ENCODE measurements at places on chromosomes 12 and 14.

- DNase-seq = no peak
Measured at GRCh38 chr12:105454688-105455087, 124.2 kb downstream of the C12orf75 start.

- DNase-seq = no peak
Measured at GRCh38 chr12:51071663-51072062, 11.7 kb downstream of the CSRNP2 start.

DNA sequence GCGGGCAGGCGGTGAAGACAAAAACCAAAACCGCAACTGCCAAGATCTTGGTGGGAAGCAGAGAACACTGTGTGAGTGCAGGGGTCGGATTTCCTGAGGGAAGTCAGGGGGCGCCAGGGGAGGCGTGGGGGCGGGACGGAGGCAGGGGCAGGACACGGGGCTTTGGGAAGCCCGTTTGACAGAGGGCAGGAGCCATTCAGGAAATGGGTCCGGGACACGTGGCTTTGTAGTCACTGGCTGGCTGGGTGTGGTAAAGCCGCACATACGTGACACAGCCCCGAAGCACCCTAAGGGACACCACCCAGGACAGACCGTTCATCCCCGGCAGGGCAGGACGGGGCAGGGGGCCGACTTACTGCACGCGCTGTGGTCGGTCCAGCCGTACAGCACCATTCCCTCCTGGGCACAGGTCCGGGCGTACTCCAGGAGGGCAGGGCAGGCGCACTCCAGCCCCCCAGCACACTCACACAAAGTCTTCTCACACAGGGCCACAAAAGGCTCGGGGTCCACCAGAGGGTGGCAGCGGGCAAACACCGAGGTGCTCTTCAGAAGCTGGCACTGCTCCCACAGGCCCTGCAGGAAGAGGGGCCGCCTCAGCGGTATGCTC lies 49.4 kb downstream of the VWF start:
- no peak for DNase-seq

- DNase-seq = no peak
Measured at GRCh38 chr14:97975962-97976361, 1178.8 kb downstream of the VRK1 start.

- DNase-seq = no peak
Measured at GRCh38 chr14:96554315-96554910, 52.2 kb downstream of the PAPOLA start.

- DNase-seq = no peak
Measured at GRCh38 chr12:131473261-131473660, 237.6 kb upstream of the SFSWAP start.

- no peak for DNase-seq
Measured at GRCh38 chr14:82223276-82223675, 689.6 kb upstream of the SEL1L start.

- no peak for DNase-seq
Measured at GRCh38 chr14:32675433-32675832, 263.2 kb upstream of the NPAS3 start.

GRCh38 chr14:74085828-74086227 lies 1.1 kb downstream of the LIN52 start:
- no peak for DNase-seq

DNA sequence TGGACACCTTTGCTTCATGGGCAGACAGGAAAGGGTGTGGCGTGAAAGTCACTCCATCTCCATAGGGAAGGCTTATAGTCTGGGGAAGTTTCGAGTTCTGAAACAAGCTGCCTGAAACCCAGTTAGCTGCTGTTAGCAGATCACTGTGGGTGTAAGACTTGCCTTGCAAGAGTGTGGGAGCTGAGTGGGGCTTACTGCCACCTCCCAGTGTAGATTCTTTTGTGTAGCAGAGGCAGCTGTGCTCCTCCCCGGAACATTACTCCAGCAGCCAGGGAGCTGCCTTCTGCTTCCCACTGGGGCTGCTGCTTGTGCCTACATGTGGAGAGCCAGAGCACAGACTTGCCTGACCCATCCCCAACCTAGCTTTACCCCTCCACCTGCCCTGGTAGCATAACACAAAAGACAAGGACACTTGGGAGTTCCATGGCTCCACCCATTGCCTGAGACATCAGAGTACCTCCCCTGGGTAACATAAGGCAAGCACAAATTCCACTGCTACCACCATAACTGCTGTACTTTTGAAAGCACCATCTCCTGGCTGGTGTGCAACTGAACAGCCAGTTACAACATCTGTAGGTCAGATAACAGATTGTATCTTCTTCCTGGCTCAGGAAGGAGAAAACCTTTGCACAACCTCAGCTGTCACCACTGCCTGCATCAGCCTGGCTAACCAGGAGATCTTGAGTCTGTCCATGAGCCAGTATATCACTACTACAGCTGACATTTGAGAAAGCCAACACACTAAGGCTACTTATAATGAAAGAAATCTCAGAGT lies 69.5 kb downstream of the ADAMTS20 start:
- no peak for DNase-seq

GRCh38 chr14:100822532-100823296 lies 3.2 kb upstream of the MEG3 start:
- DNase-seq = no peak

- DNase-seq = no peak
Measured at GRCh38 chr12:124216966-124217365, 77.9 kb upstream of the RFLNA start.

GRCh38 chr12:85244561-85244960 lies 35.5 kb upstream of the ALX1 start:
- DNase-seq = no peak

DNA sequence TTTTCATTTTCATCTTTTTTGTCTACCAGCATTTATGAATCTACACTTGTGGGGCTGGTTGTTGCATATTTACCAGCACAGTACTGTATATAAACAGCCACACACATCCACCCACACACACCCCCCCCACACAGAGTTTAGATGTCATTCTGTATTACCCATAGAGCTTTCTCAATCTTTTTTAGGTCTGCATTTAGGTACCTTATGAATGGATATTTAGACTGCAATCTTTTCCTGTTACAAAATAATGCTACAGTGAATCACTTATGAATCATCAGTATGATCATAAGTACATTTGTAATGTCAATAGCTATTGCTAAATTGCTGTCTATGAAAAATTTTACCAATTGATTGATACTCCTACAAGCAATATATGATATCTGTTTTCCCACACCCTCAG lies 67.3 kb upstream of the STK38L start:
- DNase-seq = no peak

DNA sequence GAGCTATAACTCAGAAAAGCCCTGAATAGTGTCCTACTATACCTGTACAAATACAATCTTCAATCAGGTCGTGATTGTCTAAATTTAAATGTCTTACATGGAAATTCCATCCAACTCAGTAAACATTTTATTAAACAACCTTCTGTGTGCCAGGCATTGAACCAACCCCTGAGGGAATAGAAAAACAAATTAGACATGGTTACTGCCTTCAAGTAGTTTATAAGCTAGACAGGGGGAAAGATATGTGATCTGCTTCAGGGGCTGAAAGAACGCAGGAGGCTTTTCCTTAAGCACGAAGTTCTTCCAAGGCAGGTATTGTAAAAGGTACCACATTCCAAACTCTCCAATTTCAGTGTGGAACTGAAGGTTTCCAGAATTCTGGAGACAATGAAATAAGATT lies 39.7 kb upstream of the STAB2 start:
- no peak for DNase-seq

DNA sequence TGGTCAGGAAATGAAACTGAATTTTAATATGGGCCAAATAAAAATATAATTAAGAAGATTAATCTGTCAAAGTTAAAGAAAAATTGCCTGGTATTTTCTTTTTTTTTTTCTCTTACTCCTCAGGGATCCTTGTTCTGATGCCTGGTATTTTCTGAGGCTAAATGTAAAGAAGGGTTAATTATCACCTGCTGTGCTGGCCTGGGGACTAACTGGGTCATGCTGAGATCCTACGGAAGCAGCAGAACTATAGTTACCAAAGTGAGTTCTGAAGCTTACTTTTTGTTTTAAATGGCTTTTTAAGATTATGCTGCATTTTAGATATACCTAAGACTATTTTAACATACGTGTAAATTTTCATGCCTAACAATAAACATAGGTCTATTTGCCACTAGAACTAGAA lies 23.3 kb downstream of the ZC2HC1C start:
- DNase-seq = no peak

GRCh38 chr14:55450987-55451386 lies 10.6 kb upstream of the TBPL2 start:
- no peak for DNase-seq

GRCh38 chr14:35747379-35747778 lies 61.7 kb downstream of the RALGAPA1 start:
- no peak for DNase-seq

- no peak for DNase-seq
Measured at GRCh38 chr12:28800129-28800528, 348.9 kb upstream of the FAR2 start.

DNA sequence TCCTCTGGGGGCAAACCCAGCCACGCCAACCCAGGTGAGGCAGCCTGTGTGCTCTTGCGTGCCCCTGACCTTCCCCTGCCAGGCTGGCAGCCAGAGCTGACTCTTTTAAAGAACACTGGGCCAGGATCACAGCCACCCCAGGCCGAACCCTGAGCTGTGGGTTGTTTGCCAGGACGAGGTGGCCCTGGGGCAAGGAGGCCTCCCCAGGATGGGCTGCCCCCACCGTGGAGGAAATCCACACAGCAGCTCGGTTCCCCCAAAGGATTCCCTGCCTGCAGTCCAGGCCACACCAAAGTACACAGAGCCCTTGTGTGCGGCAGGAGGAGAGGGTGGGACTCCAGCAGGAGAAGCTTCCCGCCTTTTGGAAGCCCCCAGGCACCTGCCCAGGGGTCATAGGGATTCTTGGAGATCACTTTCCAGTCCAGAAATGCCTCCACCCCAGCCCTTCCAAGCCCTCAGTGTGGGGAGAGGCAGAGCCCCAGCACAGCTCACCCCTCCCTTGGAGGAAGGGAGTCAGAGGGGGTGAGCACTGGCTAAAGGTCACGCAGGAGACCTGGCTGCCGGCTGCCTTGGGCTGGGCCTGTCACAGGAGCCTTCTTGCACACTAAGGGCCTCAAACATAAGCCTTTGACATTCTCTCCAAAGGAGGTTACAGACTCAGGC lies 115.6 kb downstream of the CALM1 start:
- DNase-seq = no peak

GRCh38 chr12:48779869-48780268 lies 9.0 kb downstream of the ADCY6 start:
- no peak for DNase-seq

DNA sequence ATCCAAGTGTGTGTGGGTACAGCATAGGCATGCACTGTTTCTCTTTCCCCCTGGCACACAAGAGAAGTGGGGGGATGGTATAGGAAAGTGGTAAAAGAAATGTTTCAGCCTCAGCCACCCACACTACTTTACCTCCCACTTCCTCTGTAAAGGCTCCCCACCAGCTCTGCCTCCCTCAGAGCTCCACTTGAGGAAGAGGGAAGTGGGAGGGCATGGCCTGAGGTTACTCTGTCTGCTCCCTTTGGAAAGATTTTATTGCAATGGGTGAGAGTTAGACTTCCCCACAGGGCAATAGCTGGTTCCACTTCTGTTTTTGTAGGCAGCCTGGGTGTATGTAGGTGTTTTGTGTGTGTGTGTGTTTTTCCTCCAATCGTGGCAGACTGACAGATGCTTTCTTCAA lies 145.3 kb downstream of the SSPN start:
- no peak for DNase-seq

DNA sequence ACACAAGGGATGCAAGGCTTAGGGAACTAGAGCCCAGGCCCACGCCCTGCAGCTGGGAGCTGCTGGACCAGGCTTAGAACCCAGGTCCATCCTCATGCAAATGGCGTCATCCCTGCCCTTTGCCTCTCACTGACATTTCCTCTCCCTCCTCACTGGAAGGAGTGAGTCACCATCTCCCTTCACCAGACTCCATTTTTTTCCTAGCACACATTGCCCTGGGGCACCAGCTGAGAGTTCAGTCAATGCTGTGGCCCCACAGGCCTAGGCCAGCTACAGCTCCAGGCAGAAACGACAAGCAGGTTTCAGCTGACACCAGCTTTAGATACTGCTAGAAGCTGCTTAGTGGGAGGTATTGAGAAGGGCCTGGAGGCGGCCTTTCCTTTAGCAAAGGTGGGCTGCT lies 98.9 kb downstream of the RIMBP2 start:
- DNase-seq = no peak

GRCh38 chr14:56137453-56137807 lies 19.2 kb downstream of the PELI2 start:
- DNase-seq = no peak

- DNase-seq = no peak
Measured at GRCh38 chr14:98725191-98725590, 546.8 kb downstream of the BCL11B start.

DNA sequence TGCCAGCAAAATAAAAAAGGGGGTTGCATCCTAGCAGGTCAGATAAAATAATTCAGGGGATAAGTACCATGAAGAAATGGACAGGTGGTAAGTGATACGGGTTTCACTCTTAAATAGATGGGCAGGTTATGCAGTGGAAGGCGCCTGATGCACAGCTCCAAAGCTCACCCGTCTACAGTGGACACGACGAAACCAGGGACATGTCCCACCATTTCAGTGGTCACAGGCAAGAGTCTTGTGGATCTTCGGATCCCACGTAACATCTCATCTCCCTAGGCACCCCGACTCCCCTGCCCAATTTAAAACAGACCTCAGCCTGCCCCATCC lies 60.5 kb downstream of the DDX51 start:
- DNase-seq = no peak

DNA sequence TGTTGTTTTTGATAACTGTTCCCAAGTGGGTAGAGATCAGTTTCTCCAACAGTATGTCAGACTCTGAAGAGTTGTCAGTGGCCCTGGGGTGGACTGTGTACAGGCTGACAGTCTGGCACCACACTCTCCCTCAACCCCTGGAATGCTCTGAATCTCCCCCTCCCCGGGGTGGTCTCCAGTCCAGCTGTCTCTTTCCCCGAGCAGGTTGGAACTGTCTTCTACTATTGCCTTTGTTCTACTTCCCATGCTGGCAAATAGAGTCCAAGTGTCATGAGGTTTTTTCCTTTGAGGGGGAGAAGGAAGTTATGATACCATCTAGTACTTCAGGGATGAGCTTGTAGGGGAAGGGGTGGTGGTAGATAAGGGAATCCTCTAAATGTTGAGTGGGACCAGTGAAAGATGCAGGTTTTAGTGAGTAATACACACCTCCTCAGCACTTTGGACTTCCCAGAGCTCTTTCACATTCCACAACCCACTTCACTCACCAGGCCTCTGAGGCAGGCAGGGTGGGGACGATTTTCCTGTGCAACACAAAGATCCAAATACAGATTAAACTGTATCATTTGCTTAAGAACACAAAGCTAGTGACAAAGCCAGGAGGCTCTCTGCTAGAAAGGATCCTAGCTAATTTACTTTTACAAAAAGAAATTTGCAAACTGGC lies 170.7 kb upstream of the GZMB start:
- DNase-seq = no peak

DNA sequence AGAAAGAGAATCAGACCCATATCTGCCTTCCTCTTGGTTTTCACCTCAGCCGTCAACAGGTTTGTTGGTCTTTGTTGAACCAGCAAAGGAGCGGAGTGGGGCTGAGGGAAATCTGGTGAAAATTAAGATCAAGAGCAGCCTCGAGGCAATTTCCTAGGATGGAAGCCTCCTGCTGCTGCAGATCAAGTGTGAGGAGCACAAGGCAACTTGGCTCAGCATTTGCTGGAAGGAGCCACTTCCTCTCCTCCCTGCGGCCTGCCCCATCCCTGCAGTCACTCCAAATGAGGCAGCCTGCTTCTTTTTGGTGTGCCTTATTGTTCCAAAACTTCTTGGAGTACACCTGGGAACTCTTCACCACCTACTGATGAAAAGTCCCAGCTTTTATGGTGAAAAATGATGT lies 4.9 kb downstream of the TC2N start:
- DNase-seq = no peak

Data from effector CD4-positive, alpha-beta T cell (primary cell).